ENCODE measurements at places on chromosomes 1 and 21. TPM values are rescaled to one million over a fixed set of nuclear protein-coding genes. Genes with fewer than 3 reads are reported as not detected.

The AMY2A gene
- not detected for total RNA-seq

- DNase-seq, result no peak
Measured at GRCh38 chr1:1960480-1961196, 41.6 kb upstream of the TMEM52 start.

- DNase-seq, result no peak
Measured at GRCh38 chr1:204746838-204747442, 61.4 kb upstream of the LRRN2 start.

DNA sequence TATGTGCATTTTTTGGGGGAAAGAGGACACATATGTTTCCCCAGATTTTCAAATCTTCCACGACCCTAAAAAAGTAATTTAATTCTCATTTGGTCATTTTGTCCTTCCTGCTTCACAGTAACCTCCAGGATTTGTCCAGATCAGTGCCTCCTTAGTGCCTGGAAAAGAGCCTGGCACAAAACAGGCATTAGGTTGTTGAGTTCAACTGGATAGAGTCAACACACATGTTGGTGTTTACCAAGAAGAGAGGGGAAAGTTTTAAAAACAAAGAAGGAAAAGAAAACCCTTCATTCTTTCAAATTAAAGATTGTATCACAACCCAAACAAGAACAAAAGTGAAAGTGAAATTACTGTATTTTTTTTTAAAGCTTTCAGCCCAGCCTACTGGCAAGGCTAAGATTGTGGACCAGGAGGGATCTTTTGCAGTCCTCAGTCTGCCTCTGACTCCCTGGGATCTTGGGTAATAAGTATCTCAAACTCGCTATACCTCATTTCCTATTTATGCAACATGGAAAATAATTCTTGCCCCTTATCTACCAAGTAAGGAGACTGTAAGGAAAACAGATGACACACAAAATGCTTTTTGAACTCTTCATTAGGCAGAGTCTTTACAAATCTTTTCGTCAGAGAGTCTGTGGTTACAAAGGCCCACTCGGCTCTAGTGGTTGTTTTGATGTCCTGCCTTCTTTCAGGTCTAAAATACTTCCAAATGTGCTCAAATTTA is 57.8 kb downstream of the ZNF281 start:
- no peak for DNase-seq

- no peak for DNase-seq
Measured at GRCh38 chr1:9181176-9181906, 52.4 kb upstream of the GPR157 start.

The HAO2 gene
- total RNA-seq, result not detected

The ERRFI1 gene
- total RNA-seq, result 51.0 TPM

- DNase-seq, result no peak
Measured at GRCh38 chr1:2556678-2557481, 709 bp downstream of the TNFRSF14 start.

- DNase-seq, result no peak
Measured at GRCh38 chr1:70353601-70354331, 756 bp downstream of the ANKRD13C start.

GRCh38 chr1:241551759-241552638 is 19.8 kb downstream of the KMO start:
- DNase-seq, result no peak

The GPR25 gene
- total RNA-seq, result not detected
